ENCODE measurements at places on chromosomes 5 and 9.

DNA sequence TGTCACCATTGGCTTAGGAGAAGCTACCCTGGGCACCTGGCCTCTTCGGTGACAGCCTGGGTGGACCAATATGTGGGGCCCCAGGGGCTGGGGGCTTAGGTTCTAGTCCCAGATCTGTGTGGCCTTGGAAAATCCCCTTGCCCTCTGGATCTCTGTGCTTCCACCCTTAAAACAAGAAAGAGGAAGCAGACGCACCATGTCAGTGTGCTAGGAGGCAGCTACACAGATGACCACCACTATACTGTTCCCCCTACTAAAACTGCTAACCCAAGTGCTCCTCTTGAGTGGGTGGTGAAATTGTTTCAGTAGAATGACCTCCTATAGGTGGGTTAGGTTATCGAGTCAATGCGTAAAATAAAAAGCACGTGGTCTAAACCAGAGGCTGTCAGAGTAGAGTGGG lies 31.0 kb downstream of the AFAP1L1 start:
- no peak for DNase-seq

- DNase-seq: no peak
Measured at GRCh38 chr9:36933676-36934215, 100.3 kb downstream of the PAX5 start.

DNA sequence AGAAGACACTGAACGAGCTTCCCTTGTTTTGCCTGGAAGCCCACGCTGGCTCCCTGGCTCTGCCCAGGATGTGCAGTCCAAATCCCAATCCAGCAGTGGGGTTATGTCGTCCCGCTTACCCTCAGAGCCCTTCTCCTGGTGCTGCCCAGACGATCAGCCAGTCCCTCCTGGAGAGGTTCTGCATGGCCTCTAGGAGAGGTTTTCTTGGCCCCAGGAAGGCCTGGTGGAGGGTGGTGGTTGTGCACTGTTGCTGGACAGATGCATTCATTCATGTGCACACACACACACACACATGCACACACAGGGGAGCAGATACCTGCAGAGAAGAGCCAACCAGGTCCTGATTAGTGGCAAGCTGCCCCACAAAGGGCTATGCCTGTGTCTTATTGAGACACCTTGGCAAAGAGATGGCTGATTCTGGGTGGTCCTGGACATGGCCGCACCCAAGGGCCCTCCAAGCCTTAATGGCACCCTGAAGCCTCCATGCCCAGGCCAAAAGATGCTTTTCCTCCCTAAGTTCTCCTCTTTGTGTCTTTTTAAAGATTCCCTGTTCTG lies 10.5 kb upstream of the OLFM1 start:
- DNase-seq: no peak

DNA sequence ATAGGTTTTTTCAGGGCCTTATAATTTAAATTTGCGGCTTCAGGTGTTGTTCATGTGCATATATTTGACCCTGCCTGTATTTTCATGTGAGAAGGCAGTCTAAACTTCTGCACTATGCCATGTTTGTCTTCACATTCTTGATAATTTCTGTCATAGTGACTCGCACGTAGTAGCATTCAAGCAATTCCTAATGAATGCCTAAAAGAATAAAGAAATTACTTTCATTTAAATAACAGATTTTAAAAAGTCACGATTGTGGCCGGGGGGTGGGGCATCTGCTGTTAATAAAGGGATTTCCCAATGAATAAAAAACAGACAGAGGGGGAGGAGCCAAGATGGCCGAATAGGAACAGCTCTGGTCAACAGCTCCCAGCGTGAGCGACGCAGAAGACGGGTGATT lies 318.0 kb downstream of the ADAMTS6 start:
- no peak for DNase-seq

DNA sequence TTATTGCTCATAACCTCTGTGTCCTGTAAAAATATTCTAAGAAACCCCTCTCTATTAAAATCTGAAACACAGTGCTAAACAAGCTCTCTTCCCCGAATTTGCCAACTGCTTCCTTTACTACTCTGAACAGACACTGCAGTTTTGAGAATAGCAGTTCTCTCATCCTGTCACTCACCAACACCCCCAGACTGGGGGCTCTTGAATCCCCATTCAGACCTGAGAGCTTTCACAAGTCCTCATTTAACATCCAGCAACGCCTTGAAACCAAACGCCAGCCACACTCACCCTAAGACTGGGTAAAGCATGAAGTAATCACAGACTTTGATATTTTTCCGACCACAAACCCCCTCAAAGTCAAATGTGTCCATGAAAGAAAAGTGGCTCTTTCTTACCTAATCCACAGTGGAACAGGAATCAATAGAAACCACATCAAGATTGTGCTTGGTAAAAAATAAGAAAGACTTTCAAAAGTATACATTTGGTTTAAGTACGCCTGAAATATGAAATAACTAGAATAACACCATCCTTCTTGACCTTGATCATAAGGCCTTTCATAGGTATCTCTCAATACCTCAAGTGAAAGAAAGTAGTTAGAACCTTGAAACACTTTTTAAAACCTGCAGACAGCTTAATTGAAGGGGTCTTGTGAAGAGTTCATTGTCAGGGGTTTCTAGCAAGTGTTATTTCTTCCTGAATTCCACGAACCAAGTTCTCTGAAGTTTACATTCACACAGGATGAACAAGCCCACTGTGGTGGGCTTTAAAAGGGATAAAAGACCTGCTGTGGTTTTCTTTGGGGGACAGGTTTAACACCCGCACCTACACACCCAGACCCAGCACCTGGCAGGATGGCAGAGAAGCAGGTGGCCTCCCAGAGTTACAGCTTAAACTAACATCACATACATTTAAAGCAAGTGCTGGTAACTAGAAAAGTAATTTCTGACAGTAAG lies 412.6 kb downstream of the MLLT3 start:
- no peak for DNase-seq

GRCh38 chr9:95007226-95007869 lies 280.8 kb downstream of the AOPEP start:
- DNase-seq: no peak

GRCh38 chr5:173499471-173500212 lies 116.8 kb downstream of the BOD1 start:
- DNase-seq: no peak

All from brain pericyte (primary cell).